ENCODE measurements at places on chromosomes 2 and 18.

DNA sequence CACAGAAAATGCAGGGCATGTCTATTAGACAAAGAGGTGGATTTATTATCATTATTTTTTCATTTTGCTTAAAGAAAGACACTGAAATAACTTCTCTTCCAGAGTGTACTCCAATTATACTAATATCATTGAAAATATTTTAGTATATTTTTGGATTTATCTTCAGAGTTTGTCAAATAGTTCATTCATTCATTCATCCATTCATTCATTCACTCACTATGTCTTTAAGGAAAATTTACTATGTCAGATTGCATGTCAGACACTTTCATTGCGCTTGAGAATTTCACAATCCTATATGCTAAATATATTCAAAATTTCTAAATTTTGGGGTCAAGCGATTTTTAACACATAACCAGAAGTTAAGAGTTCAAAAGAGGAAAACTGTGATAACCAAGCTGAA is 479.1 kb downstream of the ZEB2 start:
- no peak for DNase-seq

DNA sequence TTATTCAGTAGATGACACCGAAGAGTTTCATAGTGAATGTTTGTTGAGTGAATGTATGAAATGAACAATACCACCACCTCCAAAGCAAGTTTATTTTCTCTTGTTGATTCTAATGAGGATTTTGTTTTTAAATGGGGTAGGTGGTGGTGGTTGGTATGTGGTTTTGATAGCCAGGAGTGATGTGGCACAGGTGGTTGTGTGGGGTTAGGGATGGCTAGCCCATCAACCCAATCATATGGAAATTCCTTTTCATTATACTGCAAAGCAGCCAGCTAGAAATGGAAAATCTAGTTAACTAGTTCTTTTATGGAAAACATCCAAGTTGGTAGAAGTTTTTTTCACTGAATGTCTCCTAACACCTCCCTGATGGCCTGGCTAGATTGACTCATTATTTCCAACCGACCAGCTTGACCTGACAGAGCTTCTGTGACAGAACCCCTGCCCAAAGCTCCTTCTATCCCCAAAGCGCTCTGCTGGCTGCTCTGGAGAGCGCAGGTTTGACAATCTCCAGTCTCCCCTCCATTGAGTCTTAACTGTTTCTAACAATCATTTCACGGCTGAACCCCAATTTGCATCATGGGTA is 376.9 kb downstream of the MTX2 start:
- no peak for DNase-seq

DNA sequence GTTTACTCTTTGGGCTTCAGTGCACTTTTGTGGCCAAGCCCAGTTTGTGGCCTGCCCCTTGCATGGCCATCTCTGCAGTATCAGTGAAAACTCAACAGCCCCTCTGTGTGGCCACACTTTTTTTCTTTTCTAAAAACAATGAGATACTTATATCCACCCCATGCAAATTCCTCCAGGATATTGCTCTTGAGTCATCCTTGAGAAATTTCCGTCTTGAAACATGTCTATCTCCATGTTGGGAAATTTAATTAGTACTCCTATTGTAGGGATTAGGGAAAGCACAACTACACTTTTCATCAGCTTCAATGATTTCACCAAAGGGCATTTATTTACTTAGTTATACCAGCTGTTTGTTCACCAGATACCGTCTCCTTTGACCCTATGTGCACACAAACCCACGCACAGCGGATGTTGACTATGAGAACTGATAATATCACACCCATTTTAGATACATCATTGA is 993.1 kb downstream of the TSN start:
- DNase-seq: no peak

- DNase-seq: no peak
These were observed 1292.1 kb upstream of the PIK3C3 start for GRCh38 chr18:40662898-40663437.

- DNase-seq: no peak
These were observed 28.9 kb upstream of the TMEM214 start for GRCh38 chr2:27003857-27004256.

GRCh38 chr2:185785851-185786473 is 47.4 kb downstream of the FSIP2 start:
- no peak for DNase-seq

DNA sequence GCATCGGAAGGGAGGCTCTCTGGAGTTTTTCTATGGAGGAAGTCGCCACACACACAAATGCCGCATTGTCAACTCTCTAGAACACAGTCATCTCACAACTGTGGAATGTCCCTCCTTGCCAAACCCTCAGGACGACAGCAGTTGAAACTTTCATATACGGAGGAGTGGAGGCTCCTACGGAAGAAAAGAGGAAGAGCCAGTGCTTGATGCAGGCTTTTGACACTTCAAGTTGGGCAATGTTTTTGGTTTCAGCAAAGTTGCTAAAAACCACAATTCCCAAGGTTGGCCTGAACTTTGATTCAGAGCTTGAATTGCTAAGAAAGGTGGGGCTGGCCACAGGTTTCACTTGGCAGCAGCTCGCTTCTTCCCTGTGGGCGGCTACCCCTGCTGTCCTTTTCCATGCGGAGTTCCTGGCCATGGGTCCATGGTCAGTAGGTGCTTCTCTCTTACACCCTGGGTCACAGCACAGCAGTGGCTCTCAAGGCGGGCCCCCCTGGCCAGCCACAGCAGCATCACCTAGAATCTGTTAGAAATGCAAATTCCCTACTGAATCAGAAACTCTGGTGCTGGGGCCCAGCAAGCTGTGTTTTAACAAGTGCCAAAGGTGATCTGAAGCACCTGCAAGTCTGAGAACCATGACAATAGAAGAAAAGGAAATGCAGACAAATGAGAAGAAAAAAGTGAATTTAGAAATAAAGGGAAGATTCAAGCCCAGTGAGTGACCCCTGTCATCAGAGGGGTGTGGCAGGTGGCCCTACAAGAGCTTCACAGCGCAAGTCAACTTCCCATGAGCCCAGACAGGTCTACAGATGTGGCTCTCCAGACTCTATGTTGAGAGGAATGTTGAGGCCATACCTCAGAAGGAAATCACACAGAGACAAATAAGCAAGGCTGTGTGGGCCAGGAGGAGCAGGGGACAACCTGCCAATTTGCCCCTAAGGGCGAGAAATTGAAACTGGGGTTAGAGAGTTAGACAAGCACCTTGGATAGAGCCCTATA is 856.4 kb downstream of the RNF144A start:
- no peak for DNase-seq

GRCh38 chr2:211157211-211157610 is 600.8 kb downstream of the CPS1 start:
- DNase-seq: no peak

DNA sequence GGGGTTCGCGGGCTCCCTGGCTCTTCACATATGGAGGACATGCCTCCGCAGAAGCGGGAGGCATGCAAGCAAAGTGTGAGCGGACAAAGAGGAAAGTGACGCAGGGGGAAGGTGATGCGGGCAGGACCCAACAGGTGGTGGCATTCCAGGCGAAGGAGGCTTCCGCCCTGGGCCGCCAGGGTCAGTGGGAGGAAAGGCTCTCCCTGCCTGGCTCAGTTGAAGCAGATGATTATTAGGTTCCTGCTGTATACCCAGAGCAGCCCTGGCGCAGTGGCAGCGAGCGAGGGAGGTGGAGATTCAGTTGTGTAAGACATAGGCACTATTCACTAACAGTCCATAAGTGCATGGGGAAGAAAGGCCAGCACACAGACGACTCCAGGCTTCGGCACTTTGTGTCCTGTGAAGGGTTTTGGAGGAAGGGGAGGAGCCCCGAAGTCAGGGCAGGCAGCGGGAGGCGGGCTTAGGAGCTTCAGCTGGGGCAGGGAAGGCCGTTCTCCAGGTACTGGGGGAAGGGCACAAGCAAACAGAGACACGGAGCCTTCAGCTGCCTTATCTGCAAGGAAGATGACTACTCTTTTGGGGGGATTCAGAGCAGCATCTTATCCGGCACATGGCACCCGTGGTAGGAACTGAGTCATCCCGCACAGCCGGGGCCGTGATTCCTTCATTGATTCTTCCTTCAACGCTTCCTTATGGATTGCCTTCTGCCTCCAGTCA is 89.8 kb downstream of the TGOLN2 start:
- no peak for DNase-seq

Data from mucosa of descending colon (tissue), 3 donors.